ENCODE measurements at places on chromosomes 3 and 15. TPM values are rescaled to one million over a fixed set of nuclear protein-coding genes. Genes with fewer than 3 reads are reported as not detected.

SLC35G2 gene
- 3.9 TPM for polyA plus RNA-seq

CELF6 gene
- polyA plus RNA-seq: 5.2 TPM

GP5 gene
- polyA plus RNA-seq: 0.89 TPM

TPRG1 gene
- 0.22 TPM for polyA plus RNA-seq

ZBED2 gene
- 0.44 TPM for polyA plus RNA-seq

EPHB1 gene
- polyA plus RNA-seq: 5.5 TPM

KBTBD13 gene
- 0.10 TPM for polyA plus RNA-seq

B3GALNT1 gene
- 49.0 TPM for polyA plus RNA-seq

MESP2 gene
- 0.80 TPM for polyA plus RNA-seq

PPP1R14D gene
- polyA plus RNA-seq: 0.61 TPM

RASGRF1 gene
- 0.42 TPM for polyA plus RNA-seq

GABRR3 gene
- 0.10 TPM for polyA plus RNA-seq

CTXND1 gene
- polyA plus RNA-seq: 9.4 TPM

EIF3J gene
- polyA plus RNA-seq: 113 TPM

ILDR1 gene
- 9.1 TPM for polyA plus RNA-seq

RARB gene
- 62.3 TPM for polyA plus RNA-seq

SNAP23 gene
- polyA plus RNA-seq: 112 TPM

NPAP1 gene
- polyA plus RNA-seq: 0.40 TPM

RASGRP1 gene
- 14.1 TPM for polyA plus RNA-seq

CFAP20DC gene
- 5.3 TPM for polyA plus RNA-seq

CLDN18 gene
- polyA plus RNA-seq: 0.98 TPM

CCR1 gene
- 3.0 TPM for polyA plus RNA-seq

GOLGA8T gene
- 1.2 TPM for polyA plus RNA-seq

PROK2 gene
- 0.10 TPM for polyA plus RNA-seq

C3orf70 gene
- 7.2 TPM for polyA plus RNA-seq

Data from right renal pelvis (tissue), 4 donors.